Esophagus squamous epithelium (tissue), 5 donors: ENCODE measurements at places on chromosomes 2 and 18.

DNA sequence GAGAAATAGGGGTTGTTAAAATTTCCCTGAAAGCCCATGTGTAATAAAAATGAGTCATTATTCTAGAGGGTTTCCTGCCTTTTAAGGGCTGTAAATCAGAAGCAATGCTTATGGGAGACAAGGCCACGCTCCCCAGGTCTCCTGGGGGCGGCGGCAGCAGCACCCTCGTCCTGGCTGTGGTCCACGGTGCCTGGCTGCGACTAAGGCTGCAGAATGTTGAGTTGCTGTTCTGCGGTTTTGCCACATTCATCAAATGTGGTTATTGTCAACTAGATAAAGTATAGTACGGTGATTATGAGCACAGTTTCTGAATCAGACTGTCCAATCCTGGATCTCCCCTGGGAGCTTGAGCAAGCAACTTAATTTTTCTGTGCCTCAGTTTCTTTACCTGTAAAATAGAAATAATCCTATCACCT lies 11.9 kb upstream of the AGFG1 start:
- no peak overlapping the region for H3K4me3 ChIP-seq
- DNase-seq, result no peak
- no peaks in the 10 kb centered on the region for H3K4me1 ChIP-seq
- H3K27ac ChIP-seq, result no peak overlapping the region

- no peak overlapping the region for H3K27ac ChIP-seq
- no peak for DNase-seq
- no peak overlapping the region for H3K4me3 ChIP-seq
- H3K36me3 ChIP-seq, result no peaks in the 10 kb centered on the region
- no peaks in the 10 kb centered on the region for H3K27me3 ChIP-seq
Observed at GRCh38 chr2:196073521-196073920, 4.9 kb upstream of the DNAH7 start.

- no peak overlapping the region for H3K27ac ChIP-seq
- H3K27me3 ChIP-seq, result peaks cover 16% of the 10 kb centered on the region
- no peak for DNase-seq
- no peak overlapping the region for H3K4me3 ChIP-seq
- no peaks in the 10 kb centered on the region for H3K4me1 ChIP-seq
Observed at GRCh38 chr2:980176-980575, 29.5 kb downstream of the SNTG2 start.

GRCh38 chr2:145277922-145278321 lies 758.0 kb upstream of the ZEB2 start:
- H3K27ac ChIP-seq, result no peak overlapping the region
- DNase-seq, result no peak
- H3K27me3 ChIP-seq, result no peaks in the 10 kb centered on the region
- no peaks in the 10 kb centered on the region for H3K36me3 ChIP-seq
- no peaks in the 10 kb centered on the region for H3K4me1 ChIP-seq

- no peak overlapping the region for H3K4me3 ChIP-seq
- H3K36me3 ChIP-seq, result no peaks in the 10 kb centered on the region
- no peak overlapping the region for H3K27ac ChIP-seq
- H3K4me1 ChIP-seq, result no peaks in the 10 kb centered on the region
- no peaks in the 10 kb centered on the region for H3K27me3 ChIP-seq
- DNase-seq, result no peak
Observed at GRCh38 chr2:122055521-122055931, 300.1 kb downstream of the TSN start.

DNA sequence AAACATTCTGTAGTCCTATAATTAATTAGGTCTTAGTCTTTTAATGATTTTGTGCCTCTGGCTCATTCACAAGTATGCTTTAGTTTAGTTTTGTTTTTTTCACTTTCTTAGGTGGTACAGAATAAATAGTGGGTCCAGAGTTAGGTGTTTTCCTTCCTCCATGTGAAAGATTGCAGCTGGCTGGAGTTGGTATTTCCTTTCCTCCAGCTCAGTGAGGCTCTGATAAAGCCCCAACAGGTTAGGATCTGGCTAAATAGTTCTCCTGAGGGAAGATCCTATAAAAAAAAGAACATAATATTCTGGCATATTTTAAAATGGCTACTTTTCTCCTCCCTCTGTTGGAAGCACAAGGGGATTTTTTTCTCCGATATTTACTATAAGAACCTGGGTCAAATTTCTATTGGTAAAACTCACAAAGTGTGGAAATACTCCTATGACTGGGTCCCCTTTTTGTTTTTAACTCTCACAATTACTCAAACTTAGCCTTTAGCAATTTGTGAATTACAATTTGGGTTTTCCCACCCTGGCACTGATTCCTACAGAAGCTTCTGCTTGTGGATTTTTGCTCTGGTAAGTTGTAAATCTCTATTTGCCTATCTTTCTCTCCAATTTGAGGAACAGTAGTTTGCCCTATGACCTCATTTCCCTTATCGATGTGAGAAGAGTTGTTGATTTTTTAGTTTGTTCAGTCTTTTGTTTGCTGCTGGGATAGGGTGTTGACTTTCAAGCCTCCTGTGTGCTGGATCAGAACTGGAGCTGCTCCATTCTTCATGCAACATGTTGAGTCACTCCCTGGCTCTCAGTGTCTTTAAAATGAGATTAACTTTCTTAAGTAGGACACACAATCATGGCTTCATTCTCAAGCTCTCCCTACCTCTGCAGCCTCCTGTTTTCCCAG lies 500.9 kb downstream of the RNF144A start:
- DNase-seq, result no peak
- no peak overlapping the region for H3K4me3 ChIP-seq
- H3K27me3 ChIP-seq, result no peaks in the 10 kb centered on the region
- no peaks in the 10 kb centered on the region for H3K36me3 ChIP-seq
- H3K4me1 ChIP-seq, result peaks cover 16% of the 10 kb centered on the region
- H3K27ac ChIP-seq, result no peak overlapping the region

DNA sequence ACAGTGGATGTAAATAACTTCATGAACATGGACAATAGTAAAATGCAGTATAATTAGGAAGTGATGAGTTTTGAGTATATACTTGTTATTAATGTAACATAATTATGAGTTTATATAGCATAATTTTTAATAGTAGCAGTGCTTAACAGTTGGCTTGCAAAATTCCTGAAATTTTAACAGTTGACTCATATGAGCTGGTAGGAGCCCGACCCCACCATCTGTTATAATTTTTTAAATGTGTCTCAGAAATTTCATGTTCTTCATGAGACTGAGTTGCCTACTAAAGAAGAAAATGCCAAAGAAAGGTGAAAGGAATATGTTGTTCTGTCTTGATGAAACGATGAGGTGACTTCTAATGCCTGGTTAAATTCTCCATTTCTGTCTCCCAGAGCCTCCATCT lies 62.6 kb downstream of the ITGB1BP1 start:
- no peak overlapping the region for H3K4me3 ChIP-seq
- no peak for DNase-seq
- H3K36me3 ChIP-seq, result no peaks in the 10 kb centered on the region
- no peaks in the 10 kb centered on the region for H3K4me1 ChIP-seq

DNA sequence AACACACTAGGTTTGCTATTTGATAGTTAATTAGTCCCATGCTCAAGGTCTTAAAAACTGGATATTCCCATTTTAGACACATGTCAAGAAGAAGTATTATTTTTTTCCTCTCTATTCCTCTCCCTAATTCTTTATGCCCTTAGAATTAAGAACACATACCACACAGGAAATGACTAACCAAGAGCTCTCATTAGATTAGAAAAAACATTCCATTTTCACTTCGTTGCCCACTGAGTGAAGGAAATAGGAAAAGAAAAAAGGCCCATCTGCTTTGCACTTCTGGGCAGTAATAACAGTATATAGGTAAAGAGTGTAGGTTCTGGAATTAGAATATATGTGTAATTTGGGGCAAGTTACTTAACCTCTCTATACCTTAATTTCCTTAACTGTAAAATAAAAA lies 26.9 kb downstream of the ACADL start:
- no peak overlapping the region for H3K4me3 ChIP-seq
- no peak overlapping the region for H3K27ac ChIP-seq
- H3K4me1 ChIP-seq, result peaks cover 3% of the 10 kb centered on the region
- H3K27me3 ChIP-seq, result no peaks in the 10 kb centered on the region

- H3K27ac ChIP-seq, result peak overlapping the region; percentile 51
- H3K36me3 ChIP-seq, result no peaks in the 10 kb centered on the region
- peak overlapping the region; percentile 16 for H3K4me3 ChIP-seq
- H3K4me1 ChIP-seq, result peaks cover 24% of the 10 kb centered on the region
Observed at GRCh38 chr2:54814389-54815147, 91.1 kb downstream of the EML6 start.

- H3K4me1 ChIP-seq, result no peaks in the 10 kb centered on the region
- no peak for DNase-seq
- H3K27ac ChIP-seq, result no peak overlapping the region
- no peak overlapping the region for H3K4me3 ChIP-seq
- H3K27me3 ChIP-seq, result no peaks in the 10 kb centered on the region
Observed at GRCh38 chr18:30277676-30278075, 764.9 kb downstream of the DSC3 start.

DNA sequence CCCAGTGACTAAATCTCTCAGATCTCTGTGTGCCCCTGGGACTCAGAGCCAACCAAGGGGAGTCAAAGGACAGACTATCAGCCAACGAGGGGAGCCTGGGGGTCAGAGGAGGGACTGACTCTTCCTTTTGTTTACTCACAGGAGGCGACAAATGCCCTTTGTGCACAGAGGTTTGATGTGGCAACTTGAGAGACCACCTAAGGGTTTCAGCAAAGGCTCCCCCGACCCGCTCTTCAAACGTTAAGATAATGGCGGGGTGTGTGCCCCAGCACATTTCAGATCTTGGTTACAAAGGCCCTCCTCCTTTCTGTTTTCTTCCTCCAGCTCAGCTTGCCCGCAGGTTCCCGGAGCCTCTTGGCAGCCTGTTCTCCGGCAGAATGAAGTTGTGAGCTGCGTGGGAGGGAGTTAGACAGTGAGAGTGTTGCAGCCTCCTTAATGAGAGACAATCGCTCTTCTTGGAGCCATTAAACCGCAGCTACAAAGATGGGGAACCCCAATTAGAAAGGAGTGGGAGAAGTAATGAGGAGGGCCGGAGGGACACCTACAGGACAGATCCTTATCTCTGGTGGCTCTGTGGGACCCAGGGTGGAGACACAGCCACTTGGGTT lies 76.2 kb downstream of the KIAA2012 start:
- peak overlapping the region; percentile 30 for H3K27ac ChIP-seq
- H3K4me1 ChIP-seq, result peaks cover 2% of the 10 kb centered on the region
- H3K4me3 ChIP-seq, result no peak overlapping the region
- H3K27me3 ChIP-seq, result no peaks in the 10 kb centered on the region

DNA sequence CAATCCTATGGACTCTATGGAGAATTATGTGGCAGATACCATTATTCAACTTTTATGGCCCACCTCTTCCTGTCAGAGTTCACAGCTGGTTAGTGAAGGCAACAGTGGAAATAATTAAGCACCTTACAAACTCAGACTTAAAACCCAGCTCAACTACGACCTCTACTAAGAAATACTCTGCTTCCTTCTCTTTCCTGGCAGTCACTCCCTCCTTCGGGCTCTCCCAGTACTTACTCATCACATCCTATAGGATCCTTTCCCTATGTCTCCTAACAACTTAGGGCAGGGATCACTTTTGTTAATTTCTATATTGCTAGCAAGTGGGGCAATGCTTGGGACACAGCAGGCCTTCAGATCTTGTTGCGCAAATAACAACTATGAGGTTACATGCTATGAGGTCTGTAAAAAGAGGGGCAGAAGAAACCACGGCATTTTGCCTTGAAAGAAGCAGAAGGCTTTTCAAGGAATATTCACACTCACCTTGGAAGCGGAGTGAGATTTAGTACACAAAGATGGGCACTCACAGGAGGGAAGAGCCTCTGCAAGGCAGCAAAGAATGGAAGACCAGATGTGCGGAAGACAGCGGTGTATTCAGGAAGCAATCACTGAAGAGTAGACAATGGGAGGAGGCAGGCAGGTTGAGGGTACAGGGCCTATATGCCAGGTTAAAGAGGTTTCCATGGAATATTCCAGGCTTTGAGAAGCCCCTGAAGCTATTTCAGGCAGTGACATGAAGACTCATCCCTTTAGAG lies 2.1 kb downstream of the STK39 start:
- DNase-seq, result no peak
- H3K27me3 ChIP-seq, result no peaks in the 10 kb centered on the region
- H3K4me3 ChIP-seq, result peak overlapping the region; percentile 72

- no peaks in the 10 kb centered on the region for H3K27me3 ChIP-seq
- no peak for DNase-seq
Observed at GRCh38 chr2:241279413-241279812, 36.1 kb downstream of the HDLBP start.

DNA sequence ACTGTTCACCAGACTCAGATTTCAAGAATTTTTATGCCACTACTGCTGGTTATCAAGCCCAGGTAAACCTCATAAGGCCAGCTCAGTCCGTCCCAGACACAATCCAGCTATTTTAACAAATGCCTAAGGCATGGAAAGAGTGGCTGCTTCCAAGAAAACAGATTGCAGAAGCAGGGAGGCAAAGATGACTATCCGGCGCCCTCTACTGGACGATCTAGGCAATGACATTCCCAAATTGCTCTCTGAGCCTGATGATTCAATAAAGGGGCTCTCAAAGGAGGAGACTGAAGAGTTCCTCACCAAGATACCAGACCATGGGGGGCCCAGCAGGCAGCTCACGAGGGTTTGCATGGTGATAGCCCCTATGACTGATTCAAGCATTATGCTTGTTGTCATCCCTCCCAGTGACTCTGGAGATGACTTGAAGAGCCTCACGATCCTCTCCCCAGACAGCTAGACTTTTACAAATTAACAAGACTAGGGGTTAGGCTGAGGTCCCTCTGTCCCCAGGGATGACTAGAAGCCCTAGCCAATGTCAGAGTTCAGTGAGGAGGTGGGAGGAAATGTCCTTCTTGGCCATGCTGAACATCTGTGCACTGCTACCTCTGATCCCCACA lies 25.0 kb downstream of the SERPINB8 start:
- no peak overlapping the region for H3K27ac ChIP-seq
- no peaks in the 10 kb centered on the region for H3K4me1 ChIP-seq
- no peaks in the 10 kb centered on the region for H3K27me3 ChIP-seq
- no peak for DNase-seq
- H3K4me3 ChIP-seq, result no peak overlapping the region

GRCh38 chr2:216837740-216838139 lies 22.1 kb downstream of the TNP1 start:
- H3K27me3 ChIP-seq, result no peaks in the 10 kb centered on the region
- no peak overlapping the region for H3K4me3 ChIP-seq
- H3K36me3 ChIP-seq, result no peaks in the 10 kb centered on the region

- H3K4me3 ChIP-seq, result no peak overlapping the region
- H3K4me1 ChIP-seq, result no peaks in the 10 kb centered on the region
- no peaks in the 10 kb centered on the region for H3K36me3 ChIP-seq
- H3K27ac ChIP-seq, result no peak overlapping the region
Observed at GRCh38 chr2:26471766-26472706, 5.9 kb downstream of the OTOF start.

- DNase-seq, result no peak
- no peaks in the 10 kb centered on the region for H3K27me3 ChIP-seq
- H3K4me3 ChIP-seq, result no peak overlapping the region
- H3K4me1 ChIP-seq, result no peaks in the 10 kb centered on the region
- H3K36me3 ChIP-seq, result no peaks in the 10 kb centered on the region
Observed at GRCh38 chr2:225091336-225091735, 49.1 kb upstream of the DOCK10 start.

DNA sequence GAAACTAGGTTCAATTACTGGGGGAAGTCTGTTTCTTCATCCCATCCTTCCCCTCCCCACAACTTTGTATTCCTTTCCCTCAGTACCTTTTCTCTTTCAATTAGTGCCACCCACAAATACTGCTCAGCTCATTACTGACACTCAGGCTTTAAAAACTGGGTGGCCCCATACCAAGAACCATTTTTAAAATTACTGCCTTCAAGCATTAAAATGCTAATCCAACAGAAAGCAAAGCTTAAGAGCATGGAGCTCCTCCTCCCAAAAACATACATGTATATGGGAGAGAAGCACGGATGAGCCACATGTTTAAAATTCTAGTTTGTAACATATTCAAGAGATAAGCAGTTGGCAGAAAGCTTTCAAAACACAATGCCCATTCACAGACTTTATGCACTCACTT lies 44.0 kb downstream of the IRS1 start:
- no peaks in the 10 kb centered on the region for H3K27me3 ChIP-seq
- H3K4me3 ChIP-seq, result no peak overlapping the region
- peak overlapping the region; percentile 85 for H3K27ac ChIP-seq
- peaks cover 60% of the 10 kb centered on the region for H3K4me1 ChIP-seq
- H3K36me3 ChIP-seq, result no peaks in the 10 kb centered on the region
- no peak for DNase-seq
